A549 treated with dexamethasone at 1 μM for 4 hours (cell line): ENCODE measurements at places on chromosomes 12 and 14. TPM values are rescaled to one million over a fixed set of nuclear protein-coding genes. Genes with fewer than 3 reads are reported as not detected.

PRH2 gene
- 0.26 to 0.27 TPM in 2 of 5 replicates, not detected in the others for total RNA-seq

KLHL33 gene
- 0.01 TPM in 1 of 5 replicates, not detected in the others for total RNA-seq

LARP4 gene
- 40.0 to 59.7 TPM (median 49.5 TPM) in 5 replicates for total RNA-seq

PRICKLE1 gene
- 0.61 to 0.88 TPM (median 0.76 TPM) in 5 replicates for total RNA-seq

TXNDC16 gene
- total RNA-seq = 0.78 to 1.5 TPM (median 1.4 TPM) in 5 replicates

FGF23 gene
- not detected in 5 replicates for total RNA-seq

CISTR gene
- total RNA-seq = not detected in 5 replicates

CMKLR1 gene
- total RNA-seq = 0.02 to 0.11 TPM (median 0.05 TPM) in 3 of 5 replicates, not detected in the others

TAS2R46 gene
- total RNA-seq = not detected in 5 replicates

ZNF26 gene
- 6.3 to 9.1 TPM (median 8.1 TPM) in 5 replicates for total RNA-seq

DLGAP5 gene
- total RNA-seq = 28.2 to 35.2 TPM (median 32.9 TPM) in 5 replicates

CACNA2D4 gene
- 0.10 TPM in 1 of 5 replicates, not detected in the others for total RNA-seq

MYO1H gene
- total RNA-seq = not detected in 5 replicates

SSTR1 gene
- total RNA-seq = 0.03 TPM in 1 of 5 replicates, not detected in the others

OR4K17 gene
- not detected in 5 replicates for total RNA-seq

TGM1 gene
- total RNA-seq = 0.82 to 1.4 TPM (median 1.1 TPM) in 5 replicates

MIP gene
- 0.15 TPM in 1 of 5 replicates, not detected in the others for total RNA-seq

KRT7 gene
- 4,985 to 6,528 TPM (median 5,990 TPM) in 5 replicates for total RNA-seq

CAPS2 gene
- total RNA-seq = 0.57 to 1.4 TPM (median 1.2 TPM) in 5 replicates

C14orf39 gene
- total RNA-seq = not detected in 5 replicates

KRT72 gene
- not detected in 5 replicates for total RNA-seq

ARPC3 gene
- total RNA-seq = 439 to 870 TPM (median 445 TPM) in 5 replicates

TAS2R30 gene
- total RNA-seq = not detected in 5 replicates

PLEKHD1 gene
- total RNA-seq = 0.01 to 0.03 TPM (median 0.02 TPM) in 4 of 5 replicates, not detected in the other

RND1 gene
- 2.6 to 4.7 TPM (median 3.1 TPM) in 5 replicates for total RNA-seq

CIROP gene
- 0.06 TPM in 1 of 5 replicates, not detected in the others for total RNA-seq

SERPINA5 gene
- total RNA-seq = 0.07 to 0.27 TPM (median 0.17 TPM) in 5 replicates

MYF5 gene
- total RNA-seq = not detected in 5 replicates

CLEC9A gene
- not detected in 5 replicates for total RNA-seq

DTX1 gene
- 0.26 to 0.66 TPM (median 0.48 TPM) in 5 replicates for total RNA-seq

NELL2 gene
- total RNA-seq = 0.09 to 0.33 TPM (median 0.22 TPM) in 5 replicates

CLEC4E gene
- total RNA-seq = 0.12 to 0.41 TPM (median 0.28 TPM) in 5 replicates

VWF gene
- 0.03 to 0.31 TPM (median 0.24 TPM) in 5 replicates for total RNA-seq

ETNK1 gene
- total RNA-seq = 26.3 to 38.5 TPM (median 35.2 TPM) in 5 replicates

TTC6 gene
- 0.27 to 0.52 TPM (median 0.45 TPM) in 5 replicates for total RNA-seq

SNRNP35 gene
- total RNA-seq = 20.6 to 21.4 TPM (median 21.2 TPM) in 5 replicates

CLEC6A gene
- not detected in 5 replicates for total RNA-seq

FAM216A gene
- total RNA-seq = 17.0 to 20.2 TPM (median 18.4 TPM) in 5 replicates

PTGER2 gene
- 2.7 to 4.6 TPM (median 4.2 TPM) in 5 replicates for total RNA-seq

GPR65 gene
- total RNA-seq = not detected in 5 replicates

MANSC1 gene
- 3.5 to 4.8 TPM (median 4.4 TPM) in 5 replicates for total RNA-seq

ACOT6 gene
- not detected in 5 replicates for total RNA-seq

LBHD2 gene
- total RNA-seq = 0.12 to 0.22 TPM (median 0.20 TPM) in 3 of 5 replicates, not detected in the others

MYF6 gene
- total RNA-seq = not detected in 5 replicates

BIN2 gene
- total RNA-seq = 0.14 to 0.23 TPM (median 0.19 TPM) in 5 replicates

SIX6 gene
- total RNA-seq = not detected in 5 replicates

SART3 gene
- total RNA-seq = 36.1 to 41.3 TPM (median 40.3 TPM) in 5 replicates

HOXC12 gene
- 0.02 to 0.05 TPM (median 0.03 TPM) in 3 of 5 replicates, not detected in the others for total RNA-seq

FAM90A1 gene
- total RNA-seq = 0.08 to 0.13 TPM (median 0.11 TPM) in 5 replicates

HOTAIR gene
- 0.12 to 0.40 TPM (median 0.24 TPM) in 5 replicates for total RNA-seq

IL26 gene
- total RNA-seq = not detected in 5 replicates

DCN gene
- total RNA-seq = not detected in 5 replicates
